HT-29 (cell line): ENCODE measurements at places on chromosomes 6 and 20.

- DNase-seq = no peak
These were observed 12.2 kb upstream of the OSER1 start for GRCh38 chr20:44222633-44223368.

DNA sequence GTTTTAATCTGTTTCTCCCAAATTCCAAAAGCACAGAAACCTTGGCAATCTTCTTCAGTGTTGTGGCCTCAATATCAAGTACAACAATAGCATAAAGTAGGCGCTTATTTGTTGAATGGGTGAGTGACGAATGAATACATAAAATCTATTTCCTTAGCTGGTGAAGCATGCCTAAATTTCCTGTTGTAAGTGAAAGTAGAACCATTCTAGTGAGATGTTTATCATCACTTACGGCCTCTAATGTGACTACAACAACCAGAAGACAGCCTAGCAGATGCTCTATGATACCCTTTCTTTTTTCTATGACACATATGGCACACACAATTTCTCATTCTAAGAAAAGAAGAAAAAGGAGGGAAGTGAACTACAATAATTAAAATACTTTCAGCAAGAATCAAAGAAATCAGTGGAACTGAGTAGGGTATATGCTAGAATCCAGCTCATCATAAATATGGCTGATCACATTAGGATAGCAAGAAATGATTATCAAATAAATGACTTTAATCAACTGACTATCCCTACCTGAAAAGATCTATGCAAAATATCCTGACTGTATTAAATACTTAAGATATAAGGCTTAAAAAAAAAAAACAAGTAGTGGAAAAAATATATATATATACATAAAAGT is 67.4 kb downstream of the BTBD9 start:
- no peak for DNase-seq

DNA sequence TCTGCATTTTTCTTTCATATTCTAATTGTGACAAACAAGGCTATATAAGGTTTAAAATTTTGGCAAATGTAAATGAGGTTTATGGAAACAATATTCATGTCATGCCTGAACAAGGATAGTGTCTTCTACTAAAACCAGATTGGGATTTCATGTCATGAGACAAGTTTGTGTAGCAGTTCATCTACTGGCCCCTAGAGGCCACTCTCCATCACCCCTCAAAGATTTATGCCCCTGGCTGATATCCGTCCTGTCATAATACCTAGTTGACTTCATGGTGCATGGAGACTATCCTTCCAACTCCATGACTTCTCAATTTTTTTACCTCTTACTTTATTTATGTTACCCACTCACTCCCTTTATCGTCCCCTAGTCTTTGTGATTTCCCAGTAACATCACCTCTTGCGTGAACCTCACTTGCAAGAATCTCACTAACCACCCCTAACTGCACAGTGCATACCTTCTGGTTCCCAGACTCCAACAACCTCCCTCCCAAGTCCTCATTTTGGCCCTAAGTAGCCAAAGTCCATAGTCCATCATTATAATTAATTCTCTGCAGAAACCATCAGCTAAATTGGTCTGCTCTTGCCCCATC is 179.8 kb downstream of the TASP1 start:
- DNase-seq = peak; percentile 48

- no peak for DNase-seq
These were observed 98.9 kb downstream of the TCP11 start for GRCh38 chr6:35042031-35042815.

GRCh38 chr6:45438849-45439406 is 61.2 kb upstream of the SUPT3H start:
- DNase-seq = no peak

- no peak for DNase-seq
These were observed 166.7 kb downstream of the DLL1 start for GRCh38 chr6:170124150-170124549.

GRCh38 chr20:62458275-62459251 is 17.2 kb downstream of the GATA5 start:
- DNase-seq = no peak

- DNase-seq = no peak
These were observed 51.2 kb downstream of the LGSN start for GRCh38 chr6:63268574-63268973.

DNA sequence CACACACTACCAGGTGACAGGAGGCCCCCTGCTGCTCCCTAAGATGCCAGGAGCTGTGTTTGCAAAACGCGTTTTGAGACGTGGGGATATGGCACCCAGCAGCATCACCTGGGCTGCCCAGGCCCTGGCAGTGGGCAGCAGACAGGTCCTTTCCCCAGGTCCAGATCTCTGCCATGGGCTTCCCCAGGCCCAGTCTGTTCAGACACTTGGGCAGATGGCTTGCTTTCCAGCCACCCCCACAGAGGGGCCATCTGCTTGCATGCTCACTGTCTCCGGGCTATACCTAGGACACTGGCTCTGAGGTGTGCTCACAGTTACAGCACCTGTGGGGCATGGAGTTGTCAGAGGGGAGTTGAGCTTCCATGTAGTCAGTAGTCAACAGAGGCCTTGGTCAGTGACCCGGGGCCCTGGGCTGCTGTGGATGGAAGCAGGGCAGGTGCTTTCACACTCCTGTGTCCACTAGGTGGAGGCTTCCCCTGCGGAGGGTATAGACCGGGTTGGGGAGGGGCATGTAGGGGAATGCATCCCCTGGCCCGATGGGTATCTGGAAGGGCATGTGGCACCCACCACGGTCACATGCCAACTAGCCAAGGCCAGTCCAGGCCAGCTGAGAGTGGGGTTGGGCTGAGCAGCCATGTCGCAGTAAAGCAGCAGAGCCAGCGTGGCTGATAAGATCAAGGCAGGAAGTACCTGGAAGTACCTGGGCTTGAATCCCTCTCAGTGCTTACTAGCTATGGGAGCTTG is 185.4 kb upstream of the SLC24A3 start:
- no peak for DNase-seq

GRCh38 chr6:139961190-139961589 is 586.7 kb upstream of the CITED2 start:
- no peak for DNase-seq

DNA sequence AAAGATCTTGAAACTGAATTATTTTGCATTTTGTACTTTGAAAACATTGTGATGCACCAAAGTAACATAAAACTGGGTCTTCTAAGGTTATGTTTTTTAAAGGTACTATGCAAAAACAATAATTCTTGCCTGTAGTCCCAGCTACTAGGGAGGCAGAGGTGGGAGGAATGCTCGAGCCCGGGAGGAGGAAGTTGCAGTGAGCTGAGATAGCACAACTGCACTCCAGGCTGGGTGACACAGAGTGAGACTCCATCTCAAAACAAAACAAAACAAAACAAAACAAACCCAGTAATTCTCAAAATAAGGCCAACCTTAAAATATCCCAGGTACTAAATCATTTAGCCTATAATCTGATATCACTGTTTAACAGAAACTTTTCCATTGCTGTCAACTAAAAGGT is 269.6 kb downstream of the KHDC1L start:
- DNase-seq = no peak

GRCh38 chr6:3211681-3212080 is 15.8 kb downstream of the TUBB2B start:
- DNase-seq = no peak

- DNase-seq = no peak
These were observed 10.4 kb downstream of the CEP57L1 start for GRCh38 chr6:109105681-109106080.

DNA sequence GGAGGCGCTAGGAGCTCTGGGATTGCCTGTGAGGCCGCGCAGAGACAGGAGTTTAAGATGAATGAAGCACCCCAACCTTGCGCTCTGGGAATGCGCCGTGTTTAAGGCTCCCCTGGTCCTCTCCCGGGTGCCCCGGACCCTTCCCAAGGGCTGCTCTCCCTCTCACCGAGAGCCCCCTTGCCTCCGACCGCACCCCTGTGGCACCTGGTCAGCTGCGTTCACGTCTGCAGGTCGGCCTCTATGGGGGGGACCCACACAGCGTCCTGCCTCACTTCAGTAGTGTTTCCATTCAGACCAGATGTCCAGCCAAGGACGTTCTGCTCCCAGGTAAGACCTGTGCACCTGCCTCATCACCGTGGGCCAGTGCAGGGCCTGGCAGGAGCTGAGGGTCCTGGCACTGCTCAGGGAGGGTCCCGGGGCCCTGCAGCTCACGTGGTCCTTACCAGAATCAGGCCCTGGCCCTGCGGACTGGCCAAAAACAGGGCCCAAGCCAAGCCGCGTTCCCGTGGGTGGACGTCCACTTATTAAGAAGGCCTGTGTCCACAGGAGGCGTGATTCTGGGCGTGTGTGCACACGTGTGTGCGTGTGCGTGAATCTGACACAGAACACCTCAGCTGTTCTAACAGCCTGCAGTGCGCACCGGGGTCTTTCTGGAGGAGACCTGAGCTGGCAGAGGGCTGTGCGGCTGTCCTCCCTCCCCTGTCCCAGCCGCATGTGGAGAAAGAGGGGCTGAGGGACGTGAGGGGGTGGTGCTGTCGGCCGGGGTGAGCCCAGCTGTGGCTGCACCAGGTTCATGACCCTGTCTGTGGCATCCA is 79.9 kb upstream of the BHLHE23 start:
- DNase-seq = no peak

GRCh38 chr6:44292661-44293365 is 20.3 kb downstream of the AARS2 start:
- DNase-seq = no peak

DNA sequence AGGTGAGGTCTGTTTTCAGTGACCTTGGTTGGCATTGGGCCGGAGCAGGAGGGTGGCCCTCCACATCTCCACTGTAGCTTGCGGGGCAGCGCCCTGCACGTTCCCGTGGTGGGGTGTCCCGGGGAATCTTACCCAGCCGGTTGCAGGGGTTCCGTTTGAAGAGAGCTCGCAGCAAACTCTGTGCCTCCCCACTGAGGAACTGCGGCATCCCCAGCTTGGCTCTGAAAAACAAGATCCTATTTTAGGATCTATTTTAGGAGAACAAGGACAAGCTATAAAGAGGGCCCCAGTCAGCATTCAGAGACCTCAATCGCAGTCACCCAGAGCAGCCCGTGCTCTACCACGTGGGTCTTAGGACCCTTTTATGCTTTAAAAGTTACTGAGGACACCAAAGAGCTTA is 97.8 kb downstream of the RAMACL start:
- no peak for DNase-seq

DNA sequence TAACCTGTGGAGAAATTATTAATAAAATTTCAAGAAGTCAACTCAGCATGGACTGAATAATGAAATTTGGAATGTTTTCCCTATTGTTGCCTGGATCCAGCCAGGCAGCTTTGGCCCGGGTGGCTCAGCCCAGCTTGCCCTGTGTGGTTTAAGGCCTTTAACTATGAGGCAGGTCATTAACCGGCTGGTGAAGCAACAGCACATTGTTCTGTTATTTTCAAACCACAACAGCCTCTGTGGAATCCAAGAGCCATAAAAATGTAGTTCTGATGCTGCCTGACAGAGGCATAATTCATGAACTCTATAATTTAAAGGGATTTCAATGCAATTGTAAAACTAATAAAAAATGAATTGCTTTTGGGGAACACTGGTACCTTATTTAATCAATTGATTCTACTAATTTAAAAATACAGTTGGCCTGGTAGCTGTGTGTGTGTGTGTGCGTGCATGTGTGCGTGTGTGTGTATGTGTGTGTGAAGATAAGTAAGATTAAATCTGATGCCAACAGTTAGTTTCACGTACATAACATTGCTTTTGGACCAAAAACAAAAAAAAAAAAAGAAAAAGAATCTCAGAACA is 117.7 kb downstream of the RPS12 start:
- peak; percentile 57 for DNase-seq

DNA sequence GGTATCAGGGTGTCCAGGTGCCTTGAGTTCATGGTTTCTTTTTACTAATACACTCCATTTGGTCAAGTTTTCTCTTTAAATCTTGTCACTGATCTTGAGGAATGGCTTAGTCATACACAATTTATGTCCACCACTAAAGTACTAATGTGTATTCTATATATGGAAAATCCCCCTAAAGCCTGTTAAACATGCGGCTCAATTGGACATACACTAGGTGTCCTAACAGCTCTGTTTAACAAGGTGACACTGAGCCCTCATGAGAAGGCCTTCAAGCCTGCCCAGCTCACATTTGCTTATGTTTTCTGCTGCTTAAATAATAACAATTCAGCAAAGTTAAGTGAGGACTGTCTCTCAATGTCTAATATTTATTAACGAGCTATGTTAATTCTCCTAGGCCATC is 31.5 kb downstream of the PDE7B start:
- peak; percentile 16 for DNase-seq

- DNase-seq = no peak
These were observed 42.7 kb downstream of the MAFB start for GRCh38 chr20:40646361-40646760.

DNA sequence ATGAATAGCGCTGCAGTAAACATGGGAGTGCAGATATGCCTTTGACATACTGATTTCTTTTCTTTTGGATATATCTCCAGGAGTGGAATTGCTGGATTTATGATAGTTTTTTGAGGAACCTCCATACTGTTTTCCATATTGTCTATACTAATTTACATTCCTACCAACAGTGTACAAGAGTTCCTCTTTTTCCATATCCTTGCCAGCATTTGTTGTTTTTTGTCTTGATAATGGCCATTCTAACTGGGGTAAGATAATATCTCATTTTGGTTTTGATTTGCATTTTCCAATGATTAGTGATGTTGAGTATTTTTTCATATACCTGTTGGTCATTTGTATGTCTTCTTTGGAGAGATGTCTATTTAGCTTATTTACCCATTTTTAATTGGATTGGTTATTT is 3.3 kb downstream of the SYCP2L start:
- no peak for DNase-seq

- no peak for DNase-seq
These were observed 491.1 kb downstream of the UTRN start for GRCh38 chr6:144776031-144776819.

DNA sequence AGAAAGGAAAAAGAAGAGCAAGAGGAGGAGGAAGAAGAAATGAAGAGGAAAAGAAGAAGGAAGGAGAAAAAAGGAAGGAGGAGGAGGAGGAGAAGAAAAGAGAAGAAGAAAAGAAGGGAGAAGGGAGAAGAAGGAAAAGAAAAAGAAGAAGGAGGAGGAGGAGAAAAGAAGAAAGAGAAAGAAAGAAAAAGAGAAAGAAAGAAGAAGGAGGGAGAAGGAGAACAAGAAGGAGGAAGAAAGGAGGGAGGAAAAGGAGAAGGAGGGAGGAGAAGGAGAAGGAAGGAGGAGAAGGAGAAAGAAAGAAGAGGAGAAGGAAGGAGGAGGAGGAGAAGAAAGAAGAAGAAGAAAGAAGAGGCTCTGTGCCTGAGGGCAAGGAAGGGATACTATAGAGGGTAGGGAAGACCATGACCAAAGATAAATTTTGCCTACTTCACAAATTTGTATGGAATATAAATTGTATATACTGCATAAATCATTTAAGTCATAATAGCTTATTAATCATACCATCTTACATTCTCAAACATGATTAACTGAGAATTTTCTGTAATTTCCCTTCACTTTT is 55.7 kb downstream of the SESN1 start:
- DNase-seq = no peak
